ENCODE measurements at places on chromosomes 2 and 18.

- no peak for DNase-seq
Measured at GRCh38 chr2:238444242-238444641, 17.5 kb downstream of the ASB1 start.

GRCh38 chr2:106108351-106108750 is 85.8 kb downstream of the UXS1 start:
- DNase-seq, result peak; percentile 56

GRCh38 chr2:174330945-174331594 is 3.7 kb upstream of the SP9 start:
- DNase-seq, result no peak

DNA sequence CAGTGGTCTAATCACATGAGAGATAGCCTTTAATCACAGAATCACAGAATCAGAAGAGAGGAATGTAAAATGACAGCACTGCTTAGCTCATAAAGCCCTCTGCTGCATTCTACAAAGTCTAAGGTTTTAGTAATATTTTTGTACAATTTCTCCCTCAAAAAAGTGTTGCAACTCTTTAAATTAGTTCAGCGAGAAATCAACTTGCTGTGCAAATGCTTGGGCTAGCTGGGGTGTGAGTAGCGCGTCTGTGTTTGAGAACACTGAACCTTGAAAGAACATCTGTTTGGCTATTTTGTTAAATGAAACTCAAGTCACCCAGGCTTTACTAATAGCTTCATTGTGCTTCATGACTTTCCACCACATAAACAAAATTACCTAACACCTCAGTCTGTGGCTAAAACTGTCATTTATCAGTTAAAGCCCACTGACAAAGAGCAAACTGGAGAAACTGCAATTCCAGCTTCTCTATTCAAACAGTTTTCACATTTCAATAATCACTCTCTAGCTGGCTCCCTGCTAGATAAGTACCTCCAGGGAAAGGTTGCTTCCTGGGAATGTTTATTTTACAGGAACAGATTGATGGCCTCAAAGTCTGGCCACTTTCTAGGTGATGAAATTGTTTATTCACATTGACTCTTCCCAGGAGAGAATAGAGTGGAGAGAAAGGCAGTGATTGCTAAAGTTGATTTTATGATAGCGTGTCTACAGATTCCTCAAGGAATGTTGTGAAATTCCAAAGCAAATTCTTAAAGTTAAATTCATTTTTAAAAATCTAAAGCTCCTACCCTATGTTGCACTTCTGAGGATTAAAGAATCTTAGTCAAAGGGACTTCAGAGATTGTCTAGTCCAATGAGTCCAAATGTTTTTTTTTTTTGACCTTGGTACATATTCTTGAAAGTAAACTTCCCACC is 36.0 kb upstream of the STAT1 start:
- peak; percentile 53 for DNase-seq

DNA sequence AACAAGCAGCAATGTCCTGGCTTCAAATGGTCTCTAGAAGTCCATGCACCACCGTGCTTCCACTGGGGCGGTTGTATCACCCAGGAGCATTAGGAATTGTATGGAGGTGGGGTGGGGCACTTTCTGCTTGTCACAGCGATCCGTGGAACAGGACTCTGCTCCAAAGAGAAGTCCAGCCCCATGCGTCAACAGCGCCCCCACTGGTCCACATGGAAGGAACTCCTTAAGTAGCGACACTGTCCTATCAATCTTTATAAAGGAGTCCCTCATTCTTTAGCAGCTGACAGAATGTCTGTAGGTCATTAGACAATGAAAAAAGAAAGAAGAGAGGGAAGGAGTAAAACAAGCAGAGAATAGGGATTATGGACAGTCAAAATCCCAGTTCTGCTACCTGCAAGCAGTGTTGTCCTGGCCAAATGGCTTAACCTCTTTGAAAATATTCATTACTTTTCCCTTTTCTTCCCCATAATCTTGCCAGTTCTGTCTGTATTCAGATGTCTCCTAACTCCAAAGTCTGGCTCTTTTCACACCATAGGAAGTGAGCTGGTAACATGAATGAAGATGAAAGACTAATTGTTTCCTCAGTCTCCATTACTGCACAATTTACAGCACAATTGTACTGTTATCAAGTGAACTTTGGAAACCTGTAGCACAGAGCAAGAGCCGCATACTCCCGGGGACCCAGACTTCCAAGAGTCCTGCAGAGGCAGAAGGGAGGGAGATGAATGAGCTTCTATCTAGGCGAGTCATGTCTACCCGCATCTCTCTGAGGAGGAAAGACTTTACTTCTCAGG is 9.9 kb downstream of the NFE2L2 start:
- no peak for DNase-seq

- DNase-seq, result no peak
Measured at GRCh38 chr18:57038395-57038794, 108.5 kb upstream of the BOD1L2 start.

- DNase-seq, result peak; percentile 53
Measured at GRCh38 chr2:71510196-71510807, 56.9 kb downstream of the DYSF start.

DNA sequence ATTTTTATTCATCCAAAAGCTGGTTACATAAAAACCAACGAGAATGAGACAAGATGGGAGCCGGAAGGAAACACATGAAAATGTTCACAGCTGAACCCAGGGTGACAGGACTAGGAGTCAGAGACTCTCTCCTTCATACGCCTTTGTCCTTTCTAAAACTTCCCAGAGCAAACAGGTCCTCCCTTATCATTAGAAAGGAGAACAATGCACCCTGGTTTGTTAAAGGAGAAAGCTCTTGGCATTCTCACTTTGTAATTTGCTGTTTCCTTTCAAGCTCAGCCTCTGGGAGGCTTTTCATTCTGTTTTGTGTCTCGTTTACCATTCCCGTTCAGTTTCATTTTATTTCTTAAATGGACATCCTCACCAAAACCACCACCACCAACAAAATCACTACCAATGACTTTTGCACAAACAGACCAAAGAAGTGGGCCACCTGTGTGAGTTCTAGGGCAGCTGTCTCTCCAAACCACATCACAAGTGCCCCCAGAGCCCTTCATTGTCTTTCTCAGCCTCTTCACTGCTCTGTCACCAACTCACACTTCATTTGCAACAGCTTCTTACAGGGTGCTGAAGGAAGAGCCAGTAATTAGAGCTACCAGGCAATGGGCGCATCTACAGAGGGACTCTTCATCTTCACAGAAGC is 105.3 kb downstream of the HDAC4 start:
- no peak for DNase-seq

GRCh38 chr18:73831688-73832087 is 315.9 kb downstream of the FBXO15 start:
- no peak for DNase-seq

DNA sequence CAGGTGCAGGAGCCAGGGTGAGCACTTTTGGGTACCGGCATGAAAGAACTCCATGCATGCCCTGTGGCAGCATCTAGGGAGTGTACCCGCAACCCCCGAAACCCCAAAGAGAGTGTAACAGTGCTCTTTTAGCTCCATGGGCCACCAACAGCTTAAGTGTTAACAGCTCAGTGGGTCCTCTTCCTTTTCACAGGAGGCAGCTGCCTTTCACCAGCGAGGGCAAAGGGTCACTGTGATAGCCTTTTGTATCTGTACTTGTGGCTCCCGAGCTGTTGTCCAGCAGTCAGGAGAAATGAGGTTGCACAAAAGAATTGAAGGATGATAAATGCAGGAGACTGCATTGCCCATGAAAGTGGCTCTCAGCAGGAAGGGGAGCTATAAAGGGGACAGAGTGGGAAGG is 1166.3 kb upstream of the ACVR2A start:
- DNase-seq, result no peak

- DNase-seq, result peak; percentile 78
Measured at GRCh38 chr18:26792661-26793060, 72.8 kb downstream of the AQP4 start.

DNA sequence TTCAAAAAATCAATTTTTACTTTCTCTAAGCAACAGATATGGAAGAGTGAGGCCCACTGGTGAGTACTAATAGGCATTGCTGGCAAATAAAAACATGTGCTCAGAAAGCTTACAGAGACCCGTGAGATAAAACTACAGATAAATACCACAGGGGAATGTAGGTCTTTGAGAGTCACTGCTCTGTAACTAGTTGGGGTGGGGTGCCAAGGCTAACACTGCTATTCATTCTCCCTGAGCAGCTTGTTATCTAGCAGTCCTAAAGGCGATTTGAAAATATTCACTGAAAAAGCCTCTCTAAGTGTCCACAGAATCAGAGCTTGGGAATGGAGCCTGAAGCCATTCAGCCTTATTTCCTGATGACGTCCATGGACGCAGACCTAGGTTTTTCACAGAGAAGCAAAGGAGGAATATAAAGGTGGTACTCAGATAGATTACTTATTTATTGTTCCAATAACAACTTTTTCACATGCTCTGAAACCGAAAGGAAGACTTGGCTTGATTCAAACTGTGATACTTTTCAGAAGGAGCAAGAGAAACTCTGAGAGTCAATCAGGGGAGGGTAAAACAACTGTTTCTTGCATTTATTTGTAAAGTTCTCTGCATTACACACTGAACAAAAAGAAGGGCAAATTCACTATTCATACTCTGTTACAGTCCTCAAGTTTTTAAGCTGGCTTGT is 188.4 kb downstream of the PPP1R1C start:
- DNase-seq, result no peak

- DNase-seq, result no peak
Measured at GRCh38 chr18:25470062-25470461, 118.1 kb upstream of the ZNF521 start.

- no peak for DNase-seq
Measured at GRCh38 chr2:39068299-39069135, 52.3 kb downstream of the SOS1 start.

DNA sequence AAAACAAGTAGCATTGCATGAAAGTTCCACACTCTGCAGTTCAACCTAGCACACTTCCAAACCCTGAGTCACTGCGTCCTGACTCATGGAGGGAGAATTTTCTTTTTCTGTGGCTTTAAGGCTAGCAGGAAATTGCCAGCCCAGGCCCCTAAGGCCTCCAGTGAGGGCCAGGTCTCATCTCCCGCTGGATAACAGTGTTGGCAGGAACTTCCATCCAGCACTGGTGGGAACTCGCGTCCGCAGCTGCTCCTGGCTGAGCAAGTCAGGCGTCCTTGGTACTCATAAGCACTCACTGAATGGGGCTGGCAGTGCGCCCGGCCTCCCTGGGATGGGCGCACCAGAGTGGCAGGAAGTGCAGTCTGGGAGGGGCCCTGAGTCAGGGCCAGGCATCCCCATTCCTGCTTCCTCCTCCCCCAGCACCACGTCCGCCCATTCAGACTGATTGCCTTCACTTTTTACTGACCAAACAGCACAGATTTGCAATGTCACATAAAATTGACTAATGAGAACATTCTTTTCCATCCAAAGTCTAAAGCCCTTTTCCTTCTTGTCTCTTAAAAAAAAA is 14.3 kb downstream of the MALL start:
- DNase-seq, result peak; percentile 100

DNA sequence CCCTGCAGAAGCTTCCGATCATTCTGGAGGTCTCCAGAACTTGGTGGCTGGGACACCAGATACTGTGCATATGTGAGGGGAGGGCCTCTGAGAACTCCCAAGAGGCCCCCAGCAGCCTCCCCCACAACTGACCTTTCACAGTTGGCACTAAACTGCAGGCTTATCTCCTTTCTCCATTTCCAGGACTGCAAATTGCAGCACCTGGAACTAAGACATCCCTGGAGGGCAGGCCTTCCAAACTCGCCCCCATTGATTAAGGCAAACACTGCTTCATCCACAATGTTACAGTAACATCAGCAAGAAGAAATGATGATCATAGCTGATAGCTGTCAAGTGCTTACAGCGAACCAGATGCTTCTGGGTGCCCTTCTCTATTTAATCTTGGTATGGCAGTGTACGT is 67.9 kb downstream of the TGOLN2 start:
- DNase-seq, result no peak

GRCh38 chr2:210475706-210476105 is 853 bp downstream of the LANCL1 start:
- peak; percentile 11 for DNase-seq

- DNase-seq, result no peak
Measured at GRCh38 chr2:31031132-31031706, 107.0 kb downstream of the GALNT14 start.

DNA sequence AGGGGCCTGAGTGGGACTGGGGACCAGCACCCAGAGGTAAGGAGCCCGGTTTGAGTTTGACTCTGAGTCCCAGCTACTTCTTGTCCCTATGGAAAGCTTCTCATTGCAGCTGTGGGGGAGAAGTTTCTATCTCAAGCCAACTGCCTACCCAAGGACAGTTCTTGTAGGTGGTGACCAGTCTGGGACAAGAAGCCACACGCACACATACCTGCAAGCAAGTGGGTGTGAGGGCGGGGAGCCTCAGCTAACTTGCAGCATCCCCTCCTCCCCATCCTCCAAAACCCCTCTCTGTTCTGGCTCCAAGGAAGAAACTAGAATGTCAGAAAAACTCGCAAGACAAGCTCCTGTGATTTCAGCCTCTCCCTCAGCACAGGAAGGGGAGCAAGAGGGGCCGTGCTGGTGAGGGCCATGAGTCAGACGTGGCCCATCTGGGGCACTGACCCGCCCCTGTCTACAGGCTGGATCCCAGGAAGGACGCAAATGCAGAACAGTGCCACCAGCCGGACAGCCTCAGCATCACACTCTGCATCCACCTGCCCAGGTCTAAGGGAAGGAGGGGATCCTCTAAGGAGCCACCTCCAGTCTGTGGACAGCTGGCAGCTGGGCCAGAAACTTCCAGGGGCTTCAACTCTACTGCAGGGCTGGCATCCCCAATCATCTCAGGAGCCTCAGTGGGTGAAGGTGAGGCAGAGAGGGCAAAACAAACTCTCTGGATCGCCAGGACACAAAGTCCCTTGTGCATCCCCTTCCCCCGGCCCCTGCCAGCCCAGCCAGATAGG is 103.4 kb downstream of the TNS1 start:
- peak; percentile 67 for DNase-seq

GRCh38 chr2:72183016-72183415 is 35.4 kb upstream of the CYP26B1 start:
- DNase-seq, result no peak

DNA sequence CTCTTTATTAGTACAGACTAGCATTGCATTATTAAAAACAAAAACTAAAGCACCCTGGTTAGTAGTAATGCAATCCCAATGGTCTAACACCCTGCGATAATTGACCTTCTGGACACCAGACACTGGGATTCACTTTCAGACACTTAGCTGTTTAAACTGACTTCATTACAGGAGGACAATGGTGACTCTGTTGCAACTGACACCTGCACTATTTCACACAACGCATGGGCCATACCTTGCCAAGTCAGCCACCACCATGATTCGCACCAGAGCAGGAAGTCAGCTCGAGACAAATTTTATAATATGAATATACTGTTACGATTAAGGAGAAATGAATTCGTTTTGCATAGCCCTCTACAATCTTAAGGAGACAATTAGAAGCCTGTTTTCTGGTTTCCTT is 150.7 kb downstream of the MEIS1 start:
- DNase-seq, result no peak

DNA sequence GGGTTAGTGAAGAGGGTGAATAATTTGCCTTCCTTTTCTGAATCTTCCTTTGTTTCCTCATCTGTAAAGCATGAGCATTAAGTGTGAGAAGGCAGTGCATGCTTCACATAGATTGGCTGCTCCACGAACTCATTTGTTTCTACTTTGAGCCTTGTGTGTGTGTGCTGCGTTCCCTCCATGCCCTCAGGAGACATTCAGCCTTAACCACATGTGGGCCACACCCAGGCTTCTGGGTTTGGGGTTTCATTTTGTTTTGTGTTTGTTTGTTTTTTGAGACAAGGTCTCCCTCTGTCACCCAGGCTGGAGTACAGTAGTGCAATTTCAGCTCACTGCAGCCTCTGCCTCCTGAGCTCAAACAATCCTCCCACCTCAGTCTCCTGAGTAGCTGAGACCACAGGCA is 843.3 kb downstream of the GALR1 start:
- DNase-seq, result no peak

Measured in astrocyte of the spinal cord (primary cell).